ENCODE measurements at places on chromosomes 1 and 21. TPM values are rescaled to one million over a fixed set of nuclear protein-coding genes. Genes with fewer than 3 reads are reported as not detected.
A peak's percentile ranks its signal among the peaks of the same experiment; 100 is the strongest.

The KCNH1 gene
- total RNA-seq: not detected

GRCh38 chr1:196412326-196412725 is 195.9 kb downstream of the KCNT2 start:
- DNase-seq: no peak
- H3K27me3 ChIP-seq: no peaks in the 10 kb centered on the region
- no peak overlapping the region for H3K27ac ChIP-seq
- peaks cover 1% of the 10 kb centered on the region for H3K4me1 ChIP-seq

The APOBEC4 gene
- total RNA-seq: not detected

The VASH2 gene
- total RNA-seq: 0.73 TPM

DNA sequence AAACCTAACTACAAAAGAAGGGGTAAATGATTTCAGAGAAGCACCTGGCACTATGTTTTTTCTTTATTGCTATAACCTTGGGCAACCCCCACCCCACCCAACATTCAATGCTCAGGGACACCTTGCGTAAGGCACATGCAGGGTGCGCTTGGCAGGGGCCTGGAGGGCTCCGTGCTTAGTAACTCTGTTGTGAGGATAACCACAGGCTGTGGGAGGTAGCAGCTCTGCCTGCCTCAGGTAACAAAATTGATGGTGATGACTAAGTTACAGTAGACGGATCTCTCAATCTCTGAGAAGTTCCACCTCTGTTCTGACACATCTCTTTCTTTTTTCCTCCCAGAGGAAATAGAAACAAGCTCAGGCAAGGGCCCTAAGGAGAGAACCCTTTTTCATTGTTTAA is 8.7 kb upstream of the CCN1 start:
- DNase-seq: no peak
- H3K4me1 ChIP-seq: peaks cover 5% of the 10 kb centered on the region
- no peaks in the 10 kb centered on the region for H3K36me3 ChIP-seq
- peaks cover 68% of the 10 kb centered on the region for H3K27me3 ChIP-seq
- H3K27ac ChIP-seq: no peak overlapping the region
- no peak overlapping the region for H3K4me3 ChIP-seq

GRCh38 chr1:234265321-234265720 is 107.9 kb upstream of the COA6 start:
- no peaks in the 10 kb centered on the region for H3K27me3 ChIP-seq
- H3K4me3 ChIP-seq: no peak overlapping the region
- H3K27ac ChIP-seq: no peak overlapping the region
- H3K4me1 ChIP-seq: peaks cover 18% of the 10 kb centered on the region
- no peak for DNase-seq
- peaks cover 29% of the 10 kb centered on the region for H3K36me3 ChIP-seq

DNA sequence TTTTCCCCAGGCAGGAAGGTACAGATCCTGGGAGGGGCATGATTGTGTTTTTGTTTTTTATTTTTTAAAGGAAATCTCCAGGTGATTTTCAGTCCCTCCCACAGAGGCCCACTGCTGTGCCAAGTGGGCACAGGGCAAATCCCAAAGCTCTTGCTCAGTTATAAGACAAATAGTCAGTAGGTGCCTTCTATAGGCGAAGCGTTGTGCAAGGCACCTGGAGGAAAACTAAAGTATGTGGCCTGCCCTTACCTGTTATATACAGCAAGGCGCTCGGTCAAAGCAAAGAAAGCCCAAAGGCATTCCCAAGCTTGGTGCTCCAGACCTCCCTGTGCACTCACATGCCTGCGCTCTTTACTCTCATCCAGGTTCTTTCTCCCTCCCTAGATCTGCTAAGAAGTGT is 81.0 kb downstream of the KCNJ15 start:
- H3K4me1 ChIP-seq: no peaks in the 10 kb centered on the region
- no peak overlapping the region for H3K27ac ChIP-seq
- H3K4me3 ChIP-seq: no peak overlapping the region

The NES gene
- total RNA-seq: not detected

DNA sequence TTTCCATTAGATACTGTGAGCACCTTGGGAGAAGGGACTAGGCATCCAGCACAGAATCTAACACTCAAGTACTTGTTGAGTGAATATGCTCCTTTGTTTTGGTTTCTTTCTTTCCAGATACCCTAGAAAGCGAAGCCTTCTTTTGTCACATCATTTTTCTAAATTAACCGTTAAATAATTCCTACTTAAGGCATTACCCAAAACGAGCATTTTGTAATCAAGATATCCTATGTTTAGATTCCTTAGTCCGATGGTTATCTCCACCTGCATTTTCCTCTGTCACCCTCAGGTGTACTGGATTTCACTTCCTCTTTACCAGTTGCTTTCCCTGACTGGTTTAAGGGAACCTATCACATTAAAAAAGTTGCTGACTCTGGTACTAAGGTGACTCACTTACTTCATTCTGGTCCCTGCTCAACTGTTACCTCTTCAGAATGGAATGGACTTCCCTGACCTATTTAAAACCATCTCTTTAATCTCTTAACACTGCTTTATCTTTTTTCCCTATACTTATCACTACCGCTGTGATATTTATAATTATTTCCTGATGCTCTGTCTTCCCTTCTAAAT is 3.2 kb downstream of the B3GALNT2 start:
- DNase-seq: no peak
- H3K4me3 ChIP-seq: no peak overlapping the region
- H3K27ac ChIP-seq: no peak overlapping the region
- H3K27me3 ChIP-seq: no peaks in the 10 kb centered on the region
- peaks cover 3% of the 10 kb centered on the region for H3K36me3 ChIP-seq

DNA sequence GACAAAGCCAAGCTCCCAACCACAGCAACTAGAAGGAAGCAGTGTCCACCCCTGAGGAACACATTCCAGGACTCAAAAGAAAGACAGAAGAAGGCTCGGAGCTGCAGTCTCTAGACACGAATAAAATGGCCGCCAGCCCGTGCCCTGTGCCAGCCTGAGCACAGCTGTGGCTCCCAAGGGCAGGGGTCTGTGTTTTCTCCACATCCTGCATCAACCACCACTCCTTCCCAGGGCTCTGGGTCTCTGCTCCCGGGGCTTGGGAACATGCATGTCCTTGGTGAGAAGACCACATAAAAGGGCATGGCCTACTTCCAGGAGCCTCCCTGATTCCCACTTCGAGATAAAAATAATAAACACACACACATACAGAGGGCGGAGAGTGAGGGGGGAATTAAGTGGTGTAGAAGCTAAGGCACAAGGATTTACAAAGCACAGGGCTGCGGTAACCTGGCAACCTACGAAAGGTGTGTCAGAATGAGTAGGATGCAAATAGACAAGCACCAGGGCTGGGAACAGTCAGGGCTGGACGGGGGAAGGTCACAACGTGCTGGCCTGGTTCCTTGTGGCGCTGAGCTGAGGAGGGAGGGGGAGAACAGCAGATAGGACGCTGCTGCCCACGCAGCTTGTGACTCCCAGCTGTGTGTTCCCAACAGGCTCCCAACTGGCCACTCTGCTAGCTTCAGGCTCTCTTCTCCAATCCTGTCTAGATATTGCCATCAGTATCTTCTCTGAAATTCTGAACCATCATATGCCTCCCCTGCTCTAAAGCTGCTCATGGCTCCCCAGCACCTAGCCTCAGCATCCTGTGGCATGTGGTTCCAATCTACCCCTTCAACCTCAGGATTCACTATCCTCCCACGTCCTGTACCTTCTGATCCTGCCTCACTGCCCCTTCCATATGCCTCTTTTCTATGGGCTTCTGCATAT is 72.5 kb downstream of the CD34 start:
- H3K36me3 ChIP-seq: peaks cover 18% of the 10 kb centered on the region
- H3K4me1 ChIP-seq: peaks cover 44% of the 10 kb centered on the region
- H3K27ac ChIP-seq: peak overlapping the region; percentile 47
- peak; percentile 63 for DNase-seq

GRCh38 chr1:30612536-30613065 is 110.8 kb downstream of the MATN1 start:
- H3K27ac ChIP-seq: no peak overlapping the region
- no peaks in the 10 kb centered on the region for H3K4me1 ChIP-seq
- H3K4me3 ChIP-seq: no peak overlapping the region

GRCh38 chr1:87398641-87399040 is 70.0 kb downstream of the LMO4 start:
- H3K27me3 ChIP-seq: no peaks in the 10 kb centered on the region
- H3K4me1 ChIP-seq: peaks cover 3% of the 10 kb centered on the region
- DNase-seq: no peak
- no peak overlapping the region for H3K4me3 ChIP-seq
- H3K36me3 ChIP-seq: no peaks in the 10 kb centered on the region
- H3K27ac ChIP-seq: no peak overlapping the region

- H3K27ac ChIP-seq: no peak overlapping the region
- H3K4me3 ChIP-seq: no peak overlapping the region
- peaks cover 3% of the 10 kb centered on the region for H3K36me3 ChIP-seq
- H3K4me1 ChIP-seq: no peaks in the 10 kb centered on the region
These were observed 49.5 kb upstream of the TENT5C start for GRCh38 chr1:117556341-117556740.

- peaks cover 53% of the 10 kb centered on the region for H3K36me3 ChIP-seq
- peak overlapping the region; percentile 71 for H3K4me3 ChIP-seq
- peak; percentile 68 for DNase-seq
- peaks cover 79% of the 10 kb centered on the region for H3K4me1 ChIP-seq
- H3K27ac ChIP-seq: peak overlapping the region; percentile 89
These were observed 8.4 kb downstream of the MX2 start for GRCh38 chr21:41369920-41370839.

The ALPL gene
- not detected for total RNA-seq

The HSPA6 gene
- total RNA-seq: 1.1 TPM

- H3K27me3 ChIP-seq: peaks cover 2% of the 10 kb centered on the region
- no peak overlapping the region for H3K4me3 ChIP-seq
- H3K27ac ChIP-seq: no peak overlapping the region
These were observed 24.0 kb upstream of the SAMD13 start for GRCh38 chr1:84277343-84278059.

The KIRREL1 gene
- not detected for total RNA-seq

DNA sequence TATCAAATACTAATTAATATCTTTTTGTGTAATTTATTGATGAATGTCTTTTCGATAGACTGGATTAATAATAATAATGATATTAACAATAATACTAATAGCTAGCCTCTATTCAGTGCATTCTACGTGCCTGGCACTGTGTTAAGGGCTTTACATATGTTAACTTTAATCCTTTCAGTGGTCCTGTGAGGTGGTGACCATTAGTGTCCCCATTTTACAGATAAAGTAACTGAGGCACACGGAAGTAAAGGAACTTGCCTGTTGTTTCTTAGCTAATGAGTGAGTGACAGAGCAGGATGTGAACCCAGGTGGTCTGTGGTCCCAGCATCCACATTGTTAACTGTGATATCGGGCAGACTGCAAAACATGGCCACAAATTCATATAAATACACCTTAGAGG is 335.7 kb upstream of the PROX1 start:
- no peaks in the 10 kb centered on the region for H3K4me1 ChIP-seq
- no peak overlapping the region for H3K27ac ChIP-seq
- H3K36me3 ChIP-seq: no peaks in the 10 kb centered on the region
- H3K4me3 ChIP-seq: no peak overlapping the region
- DNase-seq: no peak

DNA sequence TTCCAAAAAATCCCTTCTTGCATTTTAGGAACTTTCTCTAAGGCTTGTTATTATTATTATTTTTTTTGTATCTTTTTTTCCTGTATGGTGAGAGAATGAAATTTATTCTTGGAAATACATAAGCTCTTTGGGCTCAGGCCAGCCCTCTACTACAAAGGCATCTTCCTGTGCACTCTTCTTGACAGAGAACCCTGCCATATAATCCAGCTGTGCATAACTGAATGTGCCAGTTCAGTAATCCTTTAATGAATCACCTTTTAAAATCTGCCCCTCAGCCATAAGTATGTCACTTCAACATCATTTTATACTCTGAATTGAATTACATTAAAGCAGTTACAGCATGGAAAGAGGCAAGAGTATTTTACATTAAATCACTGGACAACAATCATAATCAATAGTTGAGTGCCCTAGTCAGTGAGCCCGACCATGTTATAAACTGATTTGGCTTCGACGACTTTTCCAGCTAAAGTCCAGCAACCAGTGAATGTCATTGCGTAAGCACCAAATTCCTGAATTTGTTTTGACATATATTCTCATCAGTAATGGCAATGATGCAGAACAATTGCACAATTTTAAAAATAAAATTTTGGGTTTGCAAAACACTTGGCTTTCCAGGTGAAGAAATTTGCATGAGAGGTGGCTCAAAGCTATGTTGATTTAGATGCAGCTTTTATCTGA is 59.2 kb upstream of the KCNK2 start:
- H3K27ac ChIP-seq: no peak overlapping the region
- H3K4me1 ChIP-seq: no peaks in the 10 kb centered on the region
- H3K27me3 ChIP-seq: no peaks in the 10 kb centered on the region
- H3K4me3 ChIP-seq: no peak overlapping the region
- H3K36me3 ChIP-seq: no peaks in the 10 kb centered on the region

DNA sequence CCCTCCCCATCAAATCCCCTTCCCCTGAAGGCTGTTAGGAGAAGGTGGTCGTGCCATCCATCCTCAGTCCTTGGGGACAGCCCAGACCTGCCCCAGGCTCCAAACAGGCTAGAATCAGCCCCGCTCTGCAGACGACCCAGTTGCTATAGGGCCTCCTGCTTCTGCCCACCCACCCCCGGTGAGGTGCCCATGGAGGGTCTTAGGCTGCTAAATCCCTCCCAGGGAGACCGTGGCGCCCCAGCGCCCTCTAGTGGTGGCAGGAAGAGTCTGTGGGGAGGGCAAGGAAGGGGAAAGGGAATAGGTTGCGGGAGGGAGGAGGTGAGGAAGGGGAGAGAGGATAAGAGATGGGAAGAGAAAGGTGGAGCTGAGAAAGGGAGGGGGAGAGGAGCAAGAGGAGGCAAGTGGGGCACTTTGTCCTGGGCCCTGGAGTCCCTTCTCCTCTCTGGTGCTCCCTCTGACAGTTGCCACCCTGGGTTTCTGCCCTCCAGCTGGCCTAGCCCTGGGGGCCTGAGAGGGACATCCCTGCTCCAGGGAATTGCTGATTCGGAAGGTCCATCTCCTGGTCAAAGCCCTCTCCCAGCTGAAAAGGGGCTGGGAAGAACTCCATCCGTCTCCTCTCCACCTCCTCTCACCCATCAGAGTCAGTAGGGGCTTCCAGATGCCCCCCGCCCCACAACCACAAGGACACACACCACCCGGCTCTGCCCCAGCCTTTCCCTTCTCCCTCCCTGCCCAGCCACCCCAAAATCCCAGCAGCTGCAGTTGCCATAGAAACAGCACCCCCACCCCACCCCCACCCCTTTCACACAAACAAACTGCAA is 55.4 kb downstream of the CAMK2N1 start:
- no peaks in the 10 kb centered on the region for H3K36me3 ChIP-seq
- no peak overlapping the region for H3K27ac ChIP-seq
- H3K27me3 ChIP-seq: peaks cover 34% of the 10 kb centered on the region
- peaks cover 10% of the 10 kb centered on the region for H3K4me1 ChIP-seq
- peak; percentile 51 for DNase-seq
- no peak overlapping the region for H3K4me3 ChIP-seq

DNA sequence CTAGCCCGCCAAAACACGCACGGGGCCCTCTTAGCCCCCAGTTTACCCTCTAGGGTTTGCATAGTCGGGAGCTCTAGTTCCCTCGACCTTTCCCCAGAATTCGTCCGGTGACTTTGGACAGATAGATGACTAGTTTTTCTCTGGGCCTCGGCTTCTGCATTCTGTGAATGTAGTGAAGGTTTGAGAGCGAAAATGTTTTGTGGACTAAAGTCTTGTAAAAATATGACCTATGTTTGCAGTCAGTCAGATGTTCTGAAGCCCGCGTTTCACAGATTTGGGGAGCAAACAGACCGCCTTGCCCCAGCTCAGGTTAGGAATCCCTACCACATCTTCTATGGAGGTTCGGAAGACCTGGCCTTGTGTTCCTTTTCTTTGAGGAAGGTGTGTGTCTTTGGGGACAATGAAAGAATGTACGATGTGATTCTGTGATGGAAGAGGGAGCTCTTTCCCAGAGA is 401 bp downstream of the UQCRH start:
- H3K36me3 ChIP-seq: peaks cover 11% of the 10 kb centered on the region
- DNase-seq: no peak
- H3K27me3 ChIP-seq: no peaks in the 10 kb centered on the region
- H3K27ac ChIP-seq: peak overlapping the region; percentile 98
- peaks cover 53% of the 10 kb centered on the region for H3K4me1 ChIP-seq
- peak overlapping the region; percentile 100 for H3K4me3 ChIP-seq

Data from activated CD8-positive, alpha-beta memory T cell treated with anti-CD3 and anti-CD28 coated beads, Interleukin-2, amount 10 ng/mL, durations not matched to agents 7 days and 5 days (primary cell).